Progenitor cell of endocrine pancreas (in vitro differentiated cells): ENCODE measurements at places on chromosomes 1 and 21.

GRCh38 chr1:151007853-151008243, 401 bp upstream of the PRUNE1 start:
- H3K4me3 ChIP-seq = peak overlapping the region; percentile 89
- H3K27ac ChIP-seq = peak overlapping the region; percentile 99
- H3K4me1 ChIP-seq = peaks cover 54% of the 10 kb centered on the region
- H3K36me3 ChIP-seq = no peaks in the 10 kb centered on the region
- no peaks in the 10 kb centered on the region for H3K27me3 ChIP-seq

DNA sequence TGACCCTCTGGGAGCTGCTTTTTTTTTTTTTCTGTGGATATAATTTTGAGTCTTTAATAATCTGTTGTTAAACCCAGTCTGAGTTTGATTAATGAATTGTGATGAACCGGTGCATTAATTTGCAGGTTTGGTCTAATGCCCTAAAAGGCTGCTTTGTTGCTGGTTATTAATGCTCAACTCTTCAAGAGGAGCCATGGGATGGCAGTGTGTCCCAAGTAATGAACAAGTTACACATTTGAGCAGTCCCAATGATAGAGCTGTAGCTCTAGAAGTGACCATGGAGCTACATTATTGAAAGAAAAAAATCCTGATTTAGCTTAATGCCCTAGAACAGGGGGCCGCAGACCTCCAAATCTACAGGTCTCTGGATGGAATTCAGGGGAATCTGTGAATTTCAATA, 53.1 kb downstream of the RWDD3 start:
- no peaks in the 10 kb centered on the region for H3K36me3 ChIP-seq
- peaks cover 36% of the 10 kb centered on the region for H3K4me1 ChIP-seq
- DNase-seq = no peak
- no peak overlapping the region for H3K4me3 ChIP-seq
- H3K27me3 ChIP-seq = no peaks in the 10 kb centered on the region

- H3K36me3 ChIP-seq = no peaks in the 10 kb centered on the region
- H3K27me3 ChIP-seq = no peaks in the 10 kb centered on the region
- H3K27ac ChIP-seq = peak overlapping the region; percentile 90
- peaks cover 19% of the 10 kb centered on the region for H3K4me1 ChIP-seq
- H3K4me3 ChIP-seq = peak overlapping the region; percentile 73
Measured at GRCh38 chr21:44337941-44338895, 972 bp downstream of the CFAP410 start.

DNA sequence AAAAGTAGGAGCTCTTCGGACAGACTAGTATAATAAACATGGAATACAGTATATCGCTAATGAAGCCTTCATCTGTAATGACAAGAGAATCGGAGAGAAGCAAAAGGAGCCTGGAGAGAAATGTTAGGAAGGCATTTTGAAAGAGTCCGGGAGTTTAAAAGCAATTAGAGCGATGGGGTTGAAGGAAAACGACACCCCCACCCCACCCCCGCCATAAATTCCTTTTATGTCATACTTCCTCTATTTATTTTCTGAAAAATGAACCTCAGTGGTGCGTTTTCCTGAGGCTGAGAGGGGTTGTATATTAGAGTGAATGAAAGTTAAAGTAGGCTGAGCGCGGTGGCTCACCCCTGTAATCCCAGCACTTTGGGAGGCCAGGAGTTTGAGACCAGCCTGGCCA, 635 bp upstream of the APH1A start:
- H3K4me3 ChIP-seq = peak overlapping the region; percentile 99
- H3K27me3 ChIP-seq = no peaks in the 10 kb centered on the region
- peaks cover 26% of the 10 kb centered on the region for H3K4me1 ChIP-seq
- H3K36me3 ChIP-seq = peaks cover 6% of the 10 kb centered on the region

DNA sequence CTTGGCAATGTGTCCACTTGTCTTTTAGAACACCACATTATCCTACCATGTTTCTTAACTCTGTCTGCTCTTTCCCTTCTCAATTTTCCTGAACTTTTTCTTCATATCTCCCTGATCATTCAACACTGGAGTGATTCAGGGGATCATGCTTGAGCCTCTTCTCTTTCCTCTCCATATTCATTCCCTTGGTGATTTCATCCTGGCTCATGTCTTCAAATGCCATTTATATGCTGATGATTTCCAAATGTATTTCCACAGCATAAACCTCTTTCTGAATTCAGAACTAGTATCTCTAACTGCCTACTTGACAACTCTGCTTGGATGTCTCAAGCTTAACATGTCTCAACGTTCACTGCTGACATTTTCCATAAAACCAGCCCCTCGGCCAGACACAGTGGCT, 8.5 kb upstream of the IVL start:
- H3K36me3 ChIP-seq = no peaks in the 10 kb centered on the region
- no peak overlapping the region for H3K4me3 ChIP-seq
- DNase-seq = no peak
- no peaks in the 10 kb centered on the region for H3K27me3 ChIP-seq

DNA sequence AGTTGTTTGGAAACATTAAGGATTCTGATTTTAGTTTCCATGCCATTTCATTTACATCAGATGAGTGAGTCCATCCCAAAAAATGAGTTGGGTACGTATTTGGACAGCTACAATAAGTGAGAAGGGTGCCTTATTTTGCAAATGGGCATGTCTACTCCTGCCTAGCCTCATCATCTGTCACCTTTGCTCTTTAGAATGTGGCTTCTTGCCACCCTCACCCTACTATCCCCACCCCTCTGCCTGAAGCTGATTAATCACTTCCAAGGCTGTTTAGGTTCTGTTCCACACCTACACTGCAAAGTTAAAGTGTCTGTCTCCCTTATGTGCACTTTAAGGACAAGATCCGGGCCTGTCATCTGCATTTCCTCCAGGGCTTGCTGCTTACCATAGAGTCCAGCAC, 61.2 kb downstream of the ST6GALNAC5 start:
- no peak for DNase-seq
- no peak overlapping the region for H3K4me3 ChIP-seq
- no peaks in the 10 kb centered on the region for H3K27me3 ChIP-seq
- peaks cover 8% of the 10 kb centered on the region for H3K4me1 ChIP-seq

- no peak overlapping the region for H3K4me3 ChIP-seq
- H3K27me3 ChIP-seq = peaks cover 3% of the 10 kb centered on the region
- no peak for DNase-seq
- H3K4me1 ChIP-seq = peaks cover 2% of the 10 kb centered on the region
Measured at GRCh38 chr21:25280061-25280460, 327.2 kb downstream of the MRPL39 start.

DNA sequence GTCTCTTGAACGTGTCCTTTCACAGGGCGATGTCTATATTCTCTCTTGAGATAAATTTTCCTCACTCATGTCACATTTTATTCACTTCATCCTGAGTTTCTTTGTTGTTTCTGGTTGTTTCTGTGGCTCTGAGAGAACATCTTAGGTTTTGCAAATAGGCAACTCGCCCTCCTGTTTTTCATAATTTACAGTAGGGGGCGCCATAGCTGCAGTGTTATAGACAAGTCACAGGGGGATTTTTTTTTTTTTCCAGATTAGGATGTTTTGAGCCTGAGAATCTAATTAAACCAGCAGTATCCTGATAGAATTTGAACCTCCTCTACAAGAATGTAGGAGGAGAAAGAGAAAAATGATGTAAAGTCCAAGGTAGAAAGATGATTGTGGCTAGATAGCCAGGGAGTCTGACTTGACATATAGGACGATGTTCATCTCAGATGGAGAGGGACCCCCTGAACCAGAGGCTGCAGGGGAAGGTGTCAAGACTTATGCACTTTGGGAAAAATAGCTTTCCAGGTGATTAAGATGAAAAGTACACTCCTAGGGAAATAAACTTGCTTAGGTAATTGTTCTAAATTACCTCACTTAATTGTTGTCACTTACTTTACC, 76.3 kb downstream of the ZP4 start:
- no peaks in the 10 kb centered on the region for H3K4me1 ChIP-seq
- no peak overlapping the region for H3K4me3 ChIP-seq

DNA sequence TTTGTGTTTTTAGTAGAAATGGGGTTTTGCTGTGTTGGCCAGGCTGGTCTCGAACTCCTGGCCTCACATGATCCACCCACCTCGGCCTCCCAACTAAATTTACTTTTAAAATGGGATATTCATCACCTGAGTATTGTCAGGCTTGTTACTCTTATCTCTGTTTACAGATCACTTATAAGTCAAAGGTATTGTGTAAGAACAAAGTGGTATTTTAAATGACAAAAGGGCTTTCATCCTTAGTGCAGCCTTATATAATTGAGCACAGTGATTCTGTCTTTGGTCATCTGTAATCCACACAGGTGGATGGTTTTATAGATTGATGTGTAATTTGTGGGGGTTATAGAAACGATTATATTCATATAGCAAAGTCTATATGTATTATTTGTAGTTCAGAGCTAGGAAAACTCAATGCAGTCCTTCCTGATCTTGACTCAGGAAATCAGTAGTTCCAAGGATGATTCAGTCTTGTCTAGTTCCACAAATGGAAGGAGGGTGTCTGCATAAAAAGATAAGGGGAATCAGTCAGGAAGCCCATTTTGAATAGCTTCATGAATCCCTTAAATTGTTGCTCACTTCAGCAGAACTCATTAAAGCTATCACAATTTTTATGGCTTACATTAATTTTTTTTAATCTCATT, 34.6 kb downstream of the STXBP3 start:
- DNase-seq = no peak
- peaks cover 41% of the 10 kb centered on the region for H3K36me3 ChIP-seq
- no peaks in the 10 kb centered on the region for H3K4me1 ChIP-seq
- no peak overlapping the region for H3K27ac ChIP-seq
- H3K27me3 ChIP-seq = no peaks in the 10 kb centered on the region

- no peak overlapping the region for H3K4me3 ChIP-seq
- no peak overlapping the region for H3K27ac ChIP-seq
- H3K4me1 ChIP-seq = no peaks in the 10 kb centered on the region
Measured at GRCh38 chr1:111471538-111471937, 2.2 kb upstream of the C1orf162 start.

DNA sequence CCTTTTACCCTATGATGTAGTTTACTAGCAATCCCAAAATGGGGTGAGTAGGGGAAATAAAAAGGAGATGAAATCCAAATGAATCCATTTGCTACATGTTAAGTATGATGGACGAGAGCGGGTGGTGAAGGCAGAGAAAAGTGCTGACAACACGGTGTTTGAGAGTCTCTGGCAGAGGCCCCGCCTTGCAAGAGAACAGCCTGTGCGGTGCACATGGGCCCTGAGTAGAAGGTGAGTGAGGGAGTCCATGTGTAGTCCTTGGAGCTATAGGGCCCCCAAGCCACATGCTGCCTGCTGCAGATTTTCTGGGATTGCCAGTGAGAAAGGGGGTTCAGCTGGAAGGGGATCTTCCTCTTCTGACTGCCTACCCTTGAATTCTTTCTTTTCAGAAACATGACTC, 177.1 kb downstream of the TNR start:
- no peaks in the 10 kb centered on the region for H3K36me3 ChIP-seq
- no peak overlapping the region for H3K27ac ChIP-seq
- no peaks in the 10 kb centered on the region for H3K4me1 ChIP-seq
- peaks cover 7% of the 10 kb centered on the region for H3K27me3 ChIP-seq

- H3K4me3 ChIP-seq = no peak overlapping the region
- no peak overlapping the region for H3K27ac ChIP-seq
- DNase-seq = no peak
- no peaks in the 10 kb centered on the region for H3K36me3 ChIP-seq
- no peaks in the 10 kb centered on the region for H3K27me3 ChIP-seq
Measured at GRCh38 chr1:172898866-172899265, 151.9 kb downstream of the TNFSF18 start.

GRCh38 chr1:185050823-185051451, 5.6 kb downstream of the RNF2 start:
- H3K27ac ChIP-seq = no peak overlapping the region
- H3K4me1 ChIP-seq = peaks cover 20% of the 10 kb centered on the region
- H3K27me3 ChIP-seq = no peaks in the 10 kb centered on the region
- H3K4me3 ChIP-seq = no peak overlapping the region
- no peak for DNase-seq

GRCh38 chr1:169483500-169483966, 2.2 kb downstream of the SLC19A2 start:
- DNase-seq = no peak
- H3K27ac ChIP-seq = peak overlapping the region; percentile 98
- H3K36me3 ChIP-seq = no peaks in the 10 kb centered on the region
- H3K4me1 ChIP-seq = peaks cover 63% of the 10 kb centered on the region
- peak overlapping the region; percentile 90 for H3K4me3 ChIP-seq
- no peaks in the 10 kb centered on the region for H3K27me3 ChIP-seq

DNA sequence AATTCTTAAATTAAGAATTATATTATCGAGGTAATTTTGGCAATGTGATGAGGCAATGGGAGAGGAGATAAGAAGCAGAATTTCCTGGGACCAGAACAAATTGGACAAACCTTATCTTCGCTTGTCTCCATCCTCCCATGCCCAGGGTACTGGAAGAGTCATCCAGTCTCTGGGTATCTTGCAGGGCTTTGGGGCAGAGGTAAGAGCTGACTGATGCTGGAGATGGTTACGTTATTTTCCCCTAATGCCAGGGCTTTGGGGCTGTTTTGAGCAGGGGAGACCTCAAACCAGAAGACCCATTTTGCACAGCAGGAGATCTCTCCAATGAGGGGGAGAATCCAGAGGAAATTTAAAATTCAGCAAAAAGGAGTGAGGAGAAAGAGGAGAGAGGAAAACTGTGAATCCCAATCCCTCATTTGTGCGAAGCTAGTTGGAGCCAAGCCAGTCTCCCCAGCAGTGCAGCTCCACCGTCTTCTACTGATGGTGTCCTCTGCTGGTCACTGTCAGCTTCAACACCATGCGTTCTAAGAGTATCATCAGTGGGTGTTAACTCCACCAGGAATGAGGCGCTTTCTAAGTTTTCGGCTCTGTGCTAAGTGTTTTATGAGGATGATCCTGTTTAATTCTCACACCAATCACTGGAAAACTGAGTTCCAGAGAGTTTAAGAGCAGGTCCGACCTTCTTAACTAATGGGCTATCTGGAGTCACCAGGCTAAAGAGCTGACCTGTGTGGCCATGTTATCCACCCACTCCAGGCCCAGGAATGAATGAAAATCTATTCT, 86.8 kb upstream of the CD34 start:
- peak; percentile 44 for DNase-seq
- H3K27ac ChIP-seq = no peak overlapping the region
- peaks cover 28% of the 10 kb centered on the region for H3K27me3 ChIP-seq
- no peak overlapping the region for H3K4me3 ChIP-seq
- no peaks in the 10 kb centered on the region for H3K36me3 ChIP-seq

DNA sequence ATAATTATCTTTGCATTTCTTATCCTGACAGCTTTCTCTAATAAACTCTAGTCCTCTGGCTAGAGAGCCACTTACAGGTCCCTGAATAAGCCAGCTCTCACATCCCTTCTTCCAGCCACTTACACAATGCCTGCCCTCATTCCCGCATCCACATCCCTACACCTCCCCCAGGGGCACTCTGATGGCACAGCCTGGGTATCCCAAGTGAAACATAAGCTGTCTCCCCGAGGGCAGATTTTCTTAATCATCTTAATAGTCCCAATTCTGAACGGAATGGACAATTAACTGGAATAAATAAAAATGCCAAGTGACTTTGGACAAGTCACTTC, 4.9 kb downstream of the RHOC start:
- peaks cover 41% of the 10 kb centered on the region for H3K4me1 ChIP-seq
- H3K36me3 ChIP-seq = peaks cover 20% of the 10 kb centered on the region
- peak overlapping the region; percentile 4 for H3K27ac ChIP-seq
- H3K27me3 ChIP-seq = no peaks in the 10 kb centered on the region
- no peak for DNase-seq

- H3K27ac ChIP-seq = no peak overlapping the region
- DNase-seq = no peak
- no peak overlapping the region for H3K4me3 ChIP-seq
- no peaks in the 10 kb centered on the region for H3K4me1 ChIP-seq
- H3K27me3 ChIP-seq = no peaks in the 10 kb centered on the region
Measured at GRCh38 chr1:168373869-168374268, 93.2 kb downstream of the TBX19 start.

- H3K27me3 ChIP-seq = peaks cover 4% of the 10 kb centered on the region
- H3K27ac ChIP-seq = no peak overlapping the region
- H3K4me3 ChIP-seq = no peak overlapping the region
- H3K4me1 ChIP-seq = peaks cover 17% of the 10 kb centered on the region
Measured at GRCh38 chr1:200090252-200091159, 63.0 kb downstream of the NR5A2 start.
